ENCODE measurements at places on chromosomes 11 and 22.

DNA sequence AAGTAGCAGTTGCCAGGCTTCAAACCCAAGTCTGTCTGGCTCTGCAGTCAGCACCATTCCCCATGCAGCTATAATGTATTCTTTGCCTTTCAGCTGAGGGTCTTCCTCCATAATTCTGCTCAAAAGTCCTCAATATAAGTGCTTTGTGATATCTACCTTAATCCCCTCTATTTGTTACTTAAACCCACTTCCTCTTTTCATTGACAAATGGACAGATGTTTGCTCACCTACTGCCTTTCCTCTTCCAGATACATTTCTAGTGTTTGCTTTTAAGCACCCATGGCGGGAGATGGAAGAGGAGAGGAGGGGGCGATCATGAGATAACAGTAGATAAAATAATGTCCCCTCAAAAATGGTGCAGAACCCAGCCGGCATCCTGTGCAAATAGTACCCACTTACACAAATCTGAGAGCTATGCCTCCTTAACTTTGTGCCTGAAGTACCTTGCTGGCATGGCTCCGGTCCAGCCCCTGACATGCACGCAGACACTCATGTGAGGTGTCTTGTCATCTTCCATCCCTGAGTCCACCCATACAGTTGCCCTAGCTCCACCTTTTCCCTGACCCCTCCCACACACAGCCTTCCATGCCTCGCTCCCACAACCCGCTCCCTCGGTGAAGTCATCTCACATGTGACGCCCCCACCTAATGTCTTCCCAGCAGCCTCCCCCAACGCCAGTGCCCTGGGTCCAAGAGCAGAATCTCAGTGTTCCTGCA lies 109.6 kb downstream of the TRIM29 start:
- DNase-seq: no peak

- peak; percentile 79 for DNase-seq
Measured at GRCh38 chr11:118565051-118565450, 680 bp downstream of the IFT46 start.

GRCh38 chr11:12841946-12842630 lies 167.0 kb upstream of the RASSF10 start:
- DNase-seq: peak; percentile 71

DNA sequence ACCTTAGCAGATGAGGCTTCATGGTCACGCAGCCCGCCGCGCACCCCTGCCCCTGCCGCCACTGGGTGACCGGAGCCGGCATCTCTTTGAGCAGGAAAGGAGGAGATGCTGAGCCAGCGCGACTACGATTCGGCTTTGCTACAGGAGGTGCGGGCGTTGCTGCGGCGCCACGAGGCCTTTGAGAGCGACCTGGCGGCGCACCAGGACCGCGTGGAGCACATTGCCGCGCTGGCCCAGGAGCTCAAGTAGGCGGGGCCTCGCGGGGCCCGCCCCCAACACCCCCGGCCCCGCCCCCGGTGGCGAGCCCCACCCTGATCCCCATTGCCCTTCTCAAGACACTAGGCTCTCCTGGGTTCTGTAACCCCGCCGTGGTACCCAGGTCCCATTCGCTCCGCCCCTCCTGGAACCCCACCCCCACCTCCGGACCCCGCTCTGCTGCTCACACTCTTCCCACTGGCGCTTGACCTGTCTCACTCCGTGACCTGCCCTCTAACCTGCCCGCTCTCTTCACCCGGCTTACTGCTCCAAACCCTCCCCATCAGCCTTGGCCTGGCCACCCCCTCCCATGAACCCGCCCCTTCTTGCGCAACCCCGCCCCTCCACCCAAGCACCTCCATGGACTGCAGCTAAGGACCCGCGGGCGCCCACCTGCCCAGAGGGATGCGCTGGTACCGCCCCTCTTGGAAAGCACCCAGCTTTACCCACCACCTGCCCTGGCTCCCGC lies 9.1 kb downstream of the CTSF start:
- peak; percentile 14 for DNase-seq

DNA sequence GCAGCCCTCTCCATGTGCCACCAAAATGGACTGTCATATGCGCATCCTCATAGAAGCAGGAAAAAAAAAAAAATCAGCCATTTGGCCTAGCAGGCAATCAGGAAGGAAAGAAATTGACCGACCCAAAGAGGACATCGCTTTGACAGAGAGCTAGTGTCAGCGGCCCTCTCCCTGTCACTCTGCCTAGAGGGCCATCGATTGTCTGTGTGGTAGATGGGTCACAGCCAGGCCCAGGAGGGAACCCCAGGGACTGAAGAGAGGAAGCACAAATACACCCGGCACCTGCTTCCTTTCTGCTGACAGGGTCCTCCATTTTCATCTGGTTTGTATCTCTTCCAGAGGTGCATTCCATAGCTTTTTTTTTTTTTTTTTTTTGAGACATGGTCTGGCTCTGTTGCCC lies 21.8 kb downstream of the VPS37C start:
- DNase-seq: peak; percentile 57

- no peak for DNase-seq
Measured at GRCh38 chr11:134531327-134532130, 119.5 kb upstream of the B3GAT1 start.

- peak; percentile 93 for DNase-seq
Measured at GRCh38 chr22:42933485-42934091, 76.5 kb upstream of the ARFGAP3 start.

DNA sequence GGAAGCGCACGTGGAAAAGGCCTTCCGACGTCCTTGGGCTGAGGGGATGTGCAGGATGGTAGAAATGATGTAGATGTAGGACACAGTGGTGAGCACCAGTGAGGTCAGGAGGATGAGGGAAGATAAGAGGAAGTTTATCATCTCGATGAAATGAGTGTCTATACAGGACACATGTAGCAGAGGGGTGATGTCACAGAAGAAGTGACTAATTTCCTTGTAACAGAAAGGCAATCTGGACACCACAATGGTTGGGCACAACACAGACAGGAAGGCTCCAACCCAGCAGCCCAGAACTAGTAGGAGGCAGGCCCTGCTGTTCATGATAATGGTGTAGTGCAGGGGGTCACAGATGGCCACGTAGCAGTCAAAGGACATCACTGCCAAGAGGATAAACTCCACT lies 35.0 kb upstream of the OR6M1 start:
- no peak for DNase-seq

- no peak for DNase-seq
Measured at GRCh38 chr22:33605666-33606065, 314.6 kb downstream of the LARGE1 start.

GRCh38 chr11:9276571-9276970 lies 11.4 kb upstream of the DENND5A start:
- no peak for DNase-seq

- DNase-seq: no peak
Measured at GRCh38 chr22:31867386-31868153, 76.8 kb upstream of the YWHAH start.

GRCh38 chr11:61526229-61526628 lies 17.7 kb downstream of the LRRC10B start:
- DNase-seq: no peak

- DNase-seq: no peak
Measured at GRCh38 chr11:86673872-86674750, 1.7 kb upstream of the ME3 start.

GRCh38 chr11:104043678-104044239 lies 7.3 kb downstream of the DDI1 start:
- DNase-seq: peak; percentile 70

DNA sequence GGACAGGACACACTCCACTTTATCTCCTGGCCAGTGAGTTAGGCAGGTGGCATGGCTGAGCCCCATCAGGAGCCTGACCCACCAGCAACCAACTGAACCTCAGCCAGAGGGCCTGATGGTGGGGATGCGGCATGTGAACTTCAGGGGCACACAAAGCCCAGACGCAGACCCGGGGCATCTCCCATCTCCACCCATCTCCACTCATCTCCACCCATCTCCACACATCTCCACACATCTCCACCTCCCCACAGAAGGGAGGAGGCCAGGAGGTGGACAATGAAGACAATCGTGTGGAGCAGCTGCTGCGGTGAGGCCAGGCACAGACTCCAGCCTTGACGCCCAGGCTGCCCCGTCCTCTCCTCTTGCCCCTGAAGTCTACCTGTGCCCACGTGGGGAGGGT lies 340.8 kb downstream of the CTTN start:
- DNase-seq: no peak

DNA sequence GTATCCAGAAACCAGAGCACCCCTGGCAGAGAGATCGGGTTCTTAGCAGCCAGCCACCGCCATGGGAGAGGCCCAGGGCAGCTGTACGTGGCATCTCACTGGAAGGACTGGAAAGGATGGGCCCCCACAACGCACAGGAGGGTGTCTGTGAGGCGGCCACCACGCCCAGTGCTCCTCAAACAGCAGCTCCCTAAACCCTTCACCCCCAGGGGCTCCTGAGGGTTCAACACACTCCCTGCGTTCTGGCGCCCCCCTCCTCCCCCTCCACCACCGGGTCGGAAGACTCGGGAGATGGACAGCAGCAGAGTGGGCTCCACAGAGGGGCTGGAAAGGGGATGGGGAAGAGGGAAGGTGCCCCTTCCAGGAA lies 1.1 kb downstream of the MAPK12 start:
- DNase-seq: no peak

DNA sequence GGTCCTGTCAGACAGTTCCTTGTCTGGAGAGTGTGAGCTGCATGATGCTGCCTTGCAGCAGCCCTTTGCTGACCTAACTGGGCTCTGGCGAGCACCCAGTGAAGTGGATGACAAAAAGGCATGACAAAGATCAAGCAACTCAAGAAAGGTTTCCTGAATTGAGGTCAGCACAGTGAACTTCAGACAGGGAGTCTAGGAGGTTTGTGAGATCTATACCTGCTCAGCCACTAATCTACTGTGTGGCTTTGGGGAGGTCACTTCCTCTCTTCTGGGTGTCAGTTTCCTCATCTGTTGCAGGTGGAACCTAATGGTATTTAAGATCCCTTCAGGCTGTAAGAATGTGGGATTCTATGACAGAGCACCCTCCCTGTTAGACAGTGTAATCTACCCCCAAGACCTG lies 213.9 kb upstream of the NARS2 start:
- no peak for DNase-seq

DNA sequence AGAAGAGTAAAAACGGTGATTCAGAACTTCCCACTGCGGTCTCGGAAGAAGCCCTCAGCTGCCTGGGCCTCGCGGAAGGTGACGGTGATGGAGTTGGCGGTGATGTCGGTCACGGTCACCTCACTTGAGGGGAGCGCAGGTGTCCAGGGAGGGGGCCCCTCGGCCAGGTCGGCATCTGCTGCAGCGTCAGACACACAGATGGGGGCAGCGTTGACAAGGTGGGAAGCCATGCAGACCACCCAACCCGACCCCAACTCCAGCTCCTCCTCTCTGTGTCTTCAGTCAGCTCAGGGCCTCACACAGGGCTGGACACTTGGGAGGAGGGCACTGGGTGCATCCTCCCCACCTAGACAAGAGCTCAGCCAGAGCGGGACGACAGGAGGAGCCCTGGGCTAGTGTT lies 18.6 kb downstream of the CBX7 start:
- no peak for DNase-seq

GRCh38 chr11:63764679-63765647 lies 3.6 kb downstream of the ZFTA start:
- no peak for DNase-seq

GRCh38 chr22:31538815-31539214 lies 42.5 kb downstream of the SFI1 start:
- DNase-seq: no peak

DNA sequence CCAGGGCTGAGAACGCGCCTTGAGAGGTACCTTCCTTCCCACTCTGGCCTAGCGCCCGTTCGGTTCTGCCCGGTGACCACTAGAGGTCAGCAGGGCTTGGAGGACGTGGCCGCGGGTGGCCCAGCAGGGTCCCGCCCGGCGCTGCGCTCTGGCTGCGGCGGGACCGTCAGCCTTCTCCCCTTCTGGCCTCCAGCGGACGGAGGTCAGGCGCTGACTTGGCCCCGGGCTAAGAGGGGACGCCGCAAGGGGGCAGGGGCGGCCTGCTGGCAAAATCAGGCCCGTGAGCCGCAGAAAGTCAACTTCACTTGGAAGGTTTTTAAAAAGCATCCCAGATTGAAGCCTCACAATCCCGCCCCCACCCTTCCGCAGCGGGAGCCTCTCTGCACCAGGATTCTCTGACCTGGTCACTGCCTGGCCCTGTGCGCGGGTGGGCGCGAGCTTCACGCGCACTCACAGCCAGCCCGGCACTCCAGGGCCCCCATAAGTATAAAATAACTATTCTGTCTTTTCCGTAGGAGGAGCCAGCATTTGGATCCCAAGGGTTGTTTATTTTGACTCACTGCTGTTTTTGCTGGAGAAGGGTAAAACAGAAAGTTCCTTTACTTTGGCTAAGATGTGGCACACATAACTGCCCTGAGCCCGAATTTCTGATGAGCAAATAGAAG lies 23.2 kb upstream of the ZBTB16 start:
- DNase-seq: peak; percentile 55

DNA sequence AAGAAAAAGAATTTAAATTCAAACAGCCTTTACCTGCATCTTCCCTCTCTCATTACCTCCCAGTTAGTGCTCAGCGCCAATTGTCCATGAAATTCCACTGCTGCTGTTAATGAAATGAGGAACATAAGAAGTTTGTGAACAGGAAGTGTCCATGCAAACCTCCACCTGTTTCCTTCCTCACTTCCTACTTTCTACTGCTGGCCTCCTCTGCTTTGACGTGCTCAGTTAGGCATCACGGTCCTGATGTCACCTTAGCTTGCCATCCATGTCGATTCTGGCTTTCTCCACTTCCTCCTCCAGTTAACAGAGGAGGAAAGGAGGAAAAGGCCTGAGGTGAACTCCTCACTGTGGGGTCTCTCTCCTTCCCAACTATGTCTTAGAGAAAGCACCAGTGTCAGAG lies 26.9 kb upstream of the HTR3A start:
- DNase-seq: no peak

DNA sequence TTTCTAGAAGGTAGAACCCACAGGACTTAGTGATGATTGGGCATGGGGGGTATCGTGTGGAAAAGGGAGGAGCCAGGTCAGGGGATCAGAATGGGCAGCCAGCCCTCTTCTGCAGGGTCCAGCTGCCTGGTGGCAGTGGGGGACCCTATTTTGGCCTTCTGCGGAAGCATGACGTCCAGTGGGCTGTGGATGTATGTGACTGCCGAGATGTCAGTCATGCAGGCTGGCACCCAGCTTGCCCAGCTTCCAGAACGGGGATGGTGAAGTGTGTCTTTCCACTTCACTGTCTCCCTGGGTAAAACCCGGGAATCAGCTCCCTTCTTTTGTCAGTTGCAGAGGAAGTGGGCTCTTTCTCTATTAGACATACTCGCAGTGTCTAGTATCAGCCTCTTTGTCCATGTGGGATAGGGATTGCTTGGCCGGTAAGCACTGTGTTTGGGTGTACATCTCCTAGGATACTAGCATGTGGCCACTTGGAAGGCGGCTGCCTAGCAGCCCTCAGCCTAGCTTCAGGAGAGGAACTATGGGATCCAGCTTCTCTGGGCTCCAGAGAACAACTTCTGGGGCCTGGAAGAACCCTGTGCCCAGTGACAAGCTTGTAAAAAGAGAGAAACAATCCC lies 51.4 kb downstream of the GRIK4 start:
- DNase-seq: no peak

DNA sequence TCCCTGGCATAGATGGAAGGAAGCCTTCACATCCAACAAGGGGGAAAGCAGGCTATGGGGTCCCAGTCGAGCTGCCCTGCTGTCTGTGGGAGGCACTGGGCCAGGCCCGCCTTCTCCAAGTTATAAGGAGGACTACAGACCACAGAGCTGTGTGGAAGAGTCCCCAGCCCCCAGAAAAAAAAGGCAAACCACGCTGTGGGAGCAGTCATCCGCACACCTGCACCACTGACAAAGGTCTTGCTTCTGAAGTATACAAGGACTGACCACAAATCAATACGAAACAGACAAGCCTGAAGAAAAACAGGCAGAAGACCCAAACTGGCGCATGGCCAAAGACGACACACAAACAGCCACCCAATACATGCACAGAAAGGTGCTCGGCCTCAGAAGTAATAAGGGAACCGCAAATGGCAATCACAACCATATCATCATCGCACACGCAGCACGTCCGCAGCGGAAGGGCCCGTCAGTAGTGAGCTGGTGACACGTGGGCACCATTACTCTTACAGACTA lies 384.1 kb downstream of the CTTN start:
- DNase-seq: no peak

Measured in fibroblast of the aortic adventitia (primary cell).